Lower lobe of right lung (tissue), 2 donors: ENCODE measurements at places on chromosomes 3 and 15. TPM values are rescaled to one million over a fixed set of nuclear protein-coding genes. Genes with fewer than 3 reads are reported as not detected.

- no peak overlapping the region for H3K4me3 ChIP-seq
- H3K36me3 ChIP-seq: no peaks in the 10 kb centered on the region
- no peaks in the 10 kb centered on the region for H3K4me1 ChIP-seq
- no peak overlapping the region for H3K27ac ChIP-seq
Measured at GRCh38 chr15:60683156-60683555, 204.2 kb upstream of the ICE2 start.

- no peaks in the 10 kb centered on the region for H3K27me3 ChIP-seq
- no peak overlapping the region for H3K4me3 ChIP-seq
- H3K27ac ChIP-seq: no peak overlapping the region
- H3K4me1 ChIP-seq: no peaks in the 10 kb centered on the region
Measured at GRCh38 chr15:80512726-80513660, 108.8 kb downstream of the ARNT2 start.

- no peaks in the 10 kb centered on the region for H3K27me3 ChIP-seq
- no peaks in the 10 kb centered on the region for H3K36me3 ChIP-seq
- H3K27ac ChIP-seq: no peak overlapping the region
- H3K4me3 ChIP-seq: no peak overlapping the region
- DNase-seq: no peak
Measured at GRCh38 chr3:141331377-141332318, 36.7 kb upstream of the ZBTB38 start.

GRCh38 chr3:43641306-43642114 is 19.7 kb upstream of the ANO10 start:
- peaks cover 9% of the 10 kb centered on the region for H3K4me1 ChIP-seq
- DNase-seq: no peak
- no peak overlapping the region for H3K27ac ChIP-seq
- no peaks in the 10 kb centered on the region for H3K27me3 ChIP-seq
- no peaks in the 10 kb centered on the region for H3K36me3 ChIP-seq
- no peak overlapping the region for H3K4me3 ChIP-seq

DNA sequence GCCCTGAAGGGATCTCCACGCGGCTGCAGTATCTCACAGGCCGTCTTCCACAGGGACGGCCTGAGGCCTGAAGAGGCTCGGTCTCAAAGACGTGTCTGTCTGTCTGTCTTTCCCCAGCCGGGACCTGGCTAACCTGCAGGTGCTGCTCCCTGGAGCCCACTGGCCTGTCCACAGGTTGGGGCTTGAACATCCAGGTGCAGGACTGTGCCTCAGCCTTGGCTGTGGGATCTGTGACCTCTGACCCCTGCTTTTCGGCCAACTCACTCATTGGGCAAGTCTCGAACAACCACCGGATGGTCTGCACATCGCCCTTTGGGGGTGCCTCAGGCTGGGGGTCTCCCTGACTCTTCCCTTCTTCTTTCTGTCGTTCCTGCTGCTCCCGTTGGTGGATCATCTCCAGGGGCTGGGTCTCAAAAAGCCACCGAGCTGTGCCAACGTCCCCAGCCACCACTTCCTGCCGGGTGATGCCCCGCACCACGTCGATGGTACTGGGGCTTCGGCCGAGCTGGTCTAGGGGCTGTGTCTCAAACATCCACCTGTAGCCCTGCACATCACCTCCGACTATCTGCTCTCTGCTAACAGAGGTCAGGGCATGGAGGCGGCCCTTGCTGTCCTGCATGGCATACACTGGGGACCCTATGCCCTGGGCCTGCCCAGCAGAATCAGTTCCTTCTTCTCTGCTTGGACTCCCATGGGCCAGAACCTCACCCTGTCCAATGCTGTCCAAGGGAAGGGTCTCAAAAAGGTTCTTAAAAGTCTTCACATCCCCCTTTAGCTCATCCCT is 4.8 kb downstream of the XIRP1 start:
- peak; percentile 43 for DNase-seq
- H3K4me1 ChIP-seq: peaks cover 8% of the 10 kb centered on the region
- no peak overlapping the region for H3K27ac ChIP-seq
- no peaks in the 10 kb centered on the region for H3K27me3 ChIP-seq

GRCh38 chr3:176776622-176777175 is 420.6 kb downstream of the TBL1XR1 start:
- DNase-seq: no peak
- no peak overlapping the region for H3K27ac ChIP-seq

DNA sequence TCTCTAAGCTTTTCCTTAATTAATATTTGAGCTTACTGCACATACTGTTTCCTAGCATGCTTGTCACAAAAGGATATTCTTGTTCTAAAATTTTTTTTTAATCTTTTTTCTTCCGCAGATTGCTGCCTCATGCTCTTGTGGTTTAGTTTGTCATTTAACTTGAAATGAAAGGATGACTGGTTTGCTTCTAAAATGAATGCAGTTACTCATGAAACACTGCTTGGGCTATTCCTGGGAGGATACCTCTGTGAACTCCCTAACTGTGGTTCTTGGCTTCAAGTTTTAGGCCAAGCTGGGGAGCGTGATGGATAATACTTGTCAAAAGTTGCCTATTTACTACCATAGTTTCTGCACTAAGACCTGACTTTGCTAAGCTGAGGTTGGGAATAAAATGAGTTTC is 64.0 kb downstream of the USP13 start:
- H3K4me3 ChIP-seq: no peak overlapping the region
- DNase-seq: no peak
- no peaks in the 10 kb centered on the region for H3K4me1 ChIP-seq
- peaks cover 7% of the 10 kb centered on the region for H3K36me3 ChIP-seq

Gene CORO2B
- total RNA-seq: 6.8 TPM

Gene SCG5
- 0.65 TPM for total RNA-seq
